Activated naive CD4-positive, alpha-beta T cell treated with Interleukin-2 at 50 U/mL for 16 hours (primary cell): ENCODE measurements at places on chromosomes 6 and 20.

DNA sequence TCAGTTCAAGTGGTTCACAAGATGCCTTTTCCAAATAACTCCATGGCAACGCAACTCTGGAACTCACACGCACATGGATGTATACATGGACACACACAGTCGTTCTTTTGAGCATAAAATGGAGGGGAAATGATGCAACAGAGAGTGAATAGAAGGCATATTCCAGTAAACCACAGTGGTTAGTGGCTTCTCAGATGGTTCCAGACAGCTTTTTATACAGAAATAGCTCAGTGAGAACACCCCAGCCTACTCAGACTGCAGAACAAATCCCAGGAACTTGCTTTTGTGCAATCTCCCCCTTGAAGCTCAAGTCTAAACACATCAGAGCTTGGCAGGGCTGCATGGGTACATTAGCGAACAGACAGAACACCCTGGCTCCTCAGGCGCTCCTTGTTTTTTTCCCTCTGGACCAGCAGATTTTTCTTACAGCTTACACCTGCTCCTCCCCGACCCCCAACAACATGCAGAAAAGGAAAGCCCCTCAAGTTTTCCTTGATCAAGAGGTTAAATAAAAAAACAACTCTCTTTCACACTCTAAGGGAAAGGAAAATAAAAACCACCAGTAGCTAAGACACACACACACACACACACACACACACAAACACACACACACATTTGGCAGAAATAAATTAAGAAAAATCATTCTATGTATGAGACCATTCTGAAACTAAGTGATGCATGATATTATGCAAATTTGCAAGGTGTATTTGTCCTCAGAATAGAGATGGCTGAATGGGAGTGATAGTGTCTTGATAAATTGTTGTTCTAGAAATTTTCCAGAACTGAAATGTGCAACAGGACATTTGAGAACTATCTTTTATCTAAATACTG, 51.2 kb upstream of the RANBP9 start:
- DNase-seq = peak; percentile 25

DNA sequence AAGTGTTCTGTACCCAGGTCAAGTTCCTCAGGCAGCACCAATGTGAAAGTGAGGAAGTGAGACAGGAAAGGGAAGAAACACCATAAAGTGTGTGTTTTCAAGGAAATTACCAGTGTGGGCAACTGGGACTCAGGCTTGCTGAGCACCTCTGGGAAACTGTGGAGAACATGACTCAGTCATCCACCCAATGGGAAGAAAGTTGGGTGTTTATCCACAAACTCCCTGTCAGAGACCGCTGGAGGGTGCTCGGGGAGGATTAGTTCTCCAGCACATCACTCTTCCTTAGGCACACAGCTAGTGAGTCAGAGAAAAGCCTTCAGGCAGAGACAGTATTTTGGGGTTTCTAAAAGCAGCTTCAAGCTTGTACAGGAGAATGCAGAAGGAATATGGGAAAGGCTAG, 93.6 kb downstream of the PCSK2 start:
- no peak for DNase-seq

- peak; percentile 37 for DNase-seq
Measured at GRCh38 chr6:26536571-26537159, 1.5 kb upstream of the HMGN4 start.

- no peak for DNase-seq
Measured at GRCh38 chr6:131972741-131973140, 21.6 kb upstream of the CCN2 start.

DNA sequence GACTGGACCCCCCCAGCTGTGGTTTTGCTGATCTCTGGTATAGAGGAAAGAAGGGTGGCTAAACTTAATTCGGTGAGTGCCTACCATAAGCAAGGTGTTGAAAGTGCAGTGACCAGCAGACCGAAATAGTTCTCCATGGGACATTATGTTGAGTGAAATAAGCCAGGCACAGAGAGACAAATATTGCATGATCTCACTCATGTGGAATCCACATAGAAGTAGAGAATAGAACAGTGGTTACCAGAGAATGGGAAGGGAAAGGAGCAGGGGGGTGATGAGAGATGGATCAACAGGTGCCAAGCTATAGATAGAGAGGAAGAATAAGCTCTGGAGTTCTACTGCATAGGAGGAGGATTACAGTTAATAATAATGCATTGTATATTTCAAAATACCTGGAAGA, 9.7 kb upstream of the GCNT2 start:
- DNase-seq = no peak

DNA sequence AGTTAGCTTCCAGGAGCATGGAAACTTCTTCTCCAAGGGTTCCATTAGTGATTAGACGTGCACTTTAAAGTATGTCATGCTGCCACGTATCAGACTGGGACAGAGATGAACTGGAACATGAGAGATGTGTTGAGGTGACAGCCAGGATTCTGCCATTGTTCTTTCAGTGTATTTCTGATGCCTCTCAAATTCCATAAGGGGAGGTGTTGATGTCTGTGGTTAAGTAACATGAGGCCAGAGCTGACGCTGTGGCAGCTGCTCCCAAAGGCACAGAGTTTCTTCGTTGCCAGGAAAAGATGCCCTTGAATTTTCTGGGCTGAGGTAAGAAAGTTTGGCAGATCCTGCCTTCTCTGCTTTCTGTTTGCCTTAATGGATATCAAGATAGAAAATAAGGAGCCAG, 63.5 kb downstream of the TRMT6 start:
- DNase-seq = no peak

- peak; percentile 73 for DNase-seq
Measured at GRCh38 chr6:36120539-36120938, 9.8 kb upstream of the MAPK13 start.

DNA sequence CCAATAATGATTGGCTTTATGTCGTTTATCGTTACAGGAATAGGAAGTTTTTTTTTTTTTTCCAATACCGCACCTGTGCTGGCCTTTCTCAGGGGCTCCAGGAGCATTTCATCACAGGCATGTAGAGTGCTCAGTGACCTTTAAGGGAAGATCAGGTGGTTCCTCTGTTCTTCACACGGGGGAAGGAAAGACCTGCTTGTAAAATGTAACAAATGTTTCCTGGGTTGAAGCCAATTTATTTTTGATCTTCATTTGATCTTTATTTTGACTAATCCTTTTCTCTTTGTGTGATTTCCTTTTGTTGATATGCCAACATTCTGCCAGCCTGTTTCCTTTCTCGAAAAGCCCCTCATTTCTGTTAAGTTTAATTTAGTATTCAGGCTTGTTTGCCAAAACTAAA, 61.9 kb upstream of the HBS1L start:
- no peak for DNase-seq

GRCh38 chr6:29938746-29939508, 3.4 kb upstream of the HLA-A start:
- no peak for DNase-seq

DNA sequence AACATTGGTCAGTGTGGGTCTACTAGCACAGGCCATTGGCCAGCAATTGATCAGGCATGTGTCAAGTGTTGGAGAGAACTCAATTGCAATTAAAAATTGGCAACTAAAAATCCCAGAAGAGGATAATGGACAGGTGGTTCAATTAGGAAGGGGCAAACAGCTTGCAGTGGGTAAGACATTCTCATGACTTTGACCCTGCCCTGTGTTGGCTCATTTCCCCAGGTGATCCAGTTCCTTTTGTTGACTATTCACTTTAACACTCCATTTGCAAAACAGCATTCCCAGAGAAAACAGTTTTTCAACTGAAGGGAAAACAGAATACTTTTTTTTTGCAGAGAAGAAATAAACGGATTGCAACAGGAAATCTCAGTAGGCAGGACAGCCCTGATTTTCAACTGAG, 28.9 kb upstream of the SCGN start:
- no peak for DNase-seq

DNA sequence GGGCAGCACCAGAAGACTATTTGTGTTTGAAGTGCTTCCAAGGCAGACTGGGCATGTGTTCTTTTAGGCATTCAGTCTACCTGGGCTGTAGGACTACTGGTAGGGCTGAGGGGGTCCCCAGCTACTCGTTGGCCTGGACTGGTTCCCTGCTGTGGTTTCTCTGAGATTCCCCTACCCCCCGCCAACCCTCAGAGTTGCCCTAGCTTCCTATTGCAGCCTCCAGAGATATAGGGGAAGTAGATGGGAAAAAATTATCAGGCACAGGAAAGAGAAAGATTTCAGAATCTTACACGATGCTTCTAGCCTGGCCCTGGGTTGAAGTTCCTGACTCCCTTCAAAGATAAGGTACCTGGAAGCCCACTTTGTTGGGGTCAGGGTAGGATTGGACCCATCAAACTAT, 22.5 kb downstream of the BRPF3 start:
- DNase-seq = no peak

GRCh38 chr20:41213150-41213820, 75.9 kb downstream of the PLCG1 start:
- DNase-seq = no peak
